CD4-positive, alpha-beta T cell treated with Interleukin-15 for 1 hour (primary cell): ENCODE measurements at places on chromosomes 16 and 17.
A peak's percentile ranks its signal among the peaks of the same experiment; 100 is the strongest.

DNA sequence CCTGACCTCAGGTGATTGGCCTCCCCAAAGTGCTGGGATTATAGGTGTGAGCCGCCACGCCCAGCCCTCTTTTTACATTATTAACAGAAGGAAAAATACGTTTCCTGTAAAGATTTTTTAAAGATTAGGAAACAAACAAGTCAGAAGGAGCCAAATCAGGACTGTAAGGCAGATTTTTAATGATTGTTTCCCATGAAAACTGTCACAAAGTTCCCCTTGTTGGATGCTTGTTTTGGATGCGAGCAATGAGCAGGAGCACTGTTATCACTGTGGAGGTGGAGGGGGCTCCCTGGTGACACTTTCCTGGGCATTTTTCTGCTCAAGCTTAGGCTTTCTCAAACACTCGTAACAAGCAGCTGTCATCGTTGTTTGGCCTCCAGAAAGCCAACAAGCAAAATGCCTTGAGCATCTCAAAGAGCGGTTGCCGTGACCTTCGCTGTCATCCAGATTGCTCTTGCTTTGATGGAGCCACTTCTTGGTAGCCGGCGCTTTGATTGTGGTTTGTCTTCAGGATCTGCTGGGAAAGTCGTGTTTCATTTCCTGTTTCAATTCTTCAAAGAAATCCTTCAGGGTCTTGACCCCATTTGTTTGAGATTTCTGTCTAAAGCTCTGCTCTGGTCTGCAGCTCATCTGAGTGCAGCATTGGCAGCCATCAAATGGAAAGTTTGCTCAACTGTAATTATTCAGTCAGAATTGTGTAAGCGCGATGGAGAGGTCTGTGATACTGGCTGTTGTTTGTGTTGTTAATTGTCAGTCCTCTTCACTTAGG lies 128.7 kb downstream of the RPTOR start:
- DNase-seq, result peak; percentile 26

GRCh38 chr17:44352828-44353671 lies 7.9 kb downstream of the GRN start:
- DNase-seq, result no peak

- no peak for DNase-seq
Observed at GRCh38 chr16:8120001-8120400, 470.3 kb downstream of the TMEM114 start.

DNA sequence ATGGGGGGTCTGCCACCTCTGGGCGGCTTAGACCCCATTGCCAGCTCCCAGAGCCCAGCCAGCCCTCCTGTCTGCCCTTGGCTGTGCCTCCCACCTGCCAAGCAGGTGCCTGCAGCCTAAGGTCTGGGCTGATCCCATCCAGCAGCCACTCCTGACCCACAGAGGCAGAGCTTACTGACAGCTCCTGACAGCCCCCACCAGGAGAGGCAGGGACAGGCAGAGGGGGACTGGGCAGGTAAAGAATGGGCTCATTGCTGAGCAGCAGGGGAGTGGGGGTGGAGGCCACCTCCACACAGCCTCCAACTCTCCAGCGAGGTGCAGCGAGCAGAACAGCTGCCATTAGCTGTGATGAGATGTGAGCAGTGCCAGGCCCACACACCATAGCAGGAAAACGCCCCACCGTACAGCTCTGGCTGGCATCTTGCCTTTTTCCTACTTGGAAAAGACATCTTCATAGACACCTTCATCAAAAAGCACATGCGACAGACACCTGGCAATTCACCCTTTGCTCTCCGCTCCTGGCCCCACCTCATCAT lies 164.4 kb downstream of the C16orf78 start:
- no peak for DNase-seq

DNA sequence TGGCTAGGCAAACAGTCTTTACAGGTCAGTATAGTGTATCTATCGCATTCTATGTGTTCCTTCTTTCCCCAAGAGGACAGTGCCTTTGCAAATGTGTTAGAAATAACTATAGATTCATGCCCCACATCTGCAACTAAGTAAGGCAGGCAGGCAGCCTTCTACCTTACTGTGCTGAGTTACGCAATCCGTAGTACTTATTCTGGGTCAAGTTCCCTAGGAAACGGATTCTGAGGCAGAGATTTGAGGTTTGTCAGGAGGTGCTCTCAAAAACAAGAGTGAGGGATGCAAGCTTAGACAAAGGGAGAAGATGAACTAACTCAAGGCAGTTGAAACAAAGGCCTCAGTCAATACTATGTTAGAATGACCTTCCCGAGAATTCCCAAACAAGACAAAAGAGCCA lies 12.7 kb upstream of the ANKFY1 start:
- DNase-seq, result no peak

GRCh38 chr16:89917773-89918452 lies 749 bp upstream of the MC1R start:
- peak; percentile 81 for DNase-seq

- DNase-seq, result no peak
Observed at GRCh38 chr17:77864234-77865111, 94.0 kb upstream of the TNRC6C start.

DNA sequence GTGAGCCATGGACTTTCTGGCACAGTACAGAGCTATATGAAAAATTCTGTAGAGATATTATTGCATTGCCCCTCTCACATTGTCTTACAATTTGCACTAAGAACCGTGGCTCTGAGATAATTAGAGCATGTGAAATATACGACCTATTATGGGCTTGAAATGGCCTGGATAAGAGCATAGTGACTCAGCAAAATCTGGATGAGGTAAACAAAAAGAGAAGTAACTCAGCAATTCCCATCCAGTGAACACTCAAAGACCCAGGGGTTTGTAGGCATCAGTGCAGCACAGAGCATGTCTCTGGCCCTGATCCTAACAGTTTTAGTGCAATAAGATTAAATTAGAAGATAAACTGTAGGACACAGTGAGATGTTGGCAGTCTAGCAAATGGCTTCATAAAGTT lies 317.2 kb upstream of the MYOCD start:
- DNase-seq, result no peak

DNA sequence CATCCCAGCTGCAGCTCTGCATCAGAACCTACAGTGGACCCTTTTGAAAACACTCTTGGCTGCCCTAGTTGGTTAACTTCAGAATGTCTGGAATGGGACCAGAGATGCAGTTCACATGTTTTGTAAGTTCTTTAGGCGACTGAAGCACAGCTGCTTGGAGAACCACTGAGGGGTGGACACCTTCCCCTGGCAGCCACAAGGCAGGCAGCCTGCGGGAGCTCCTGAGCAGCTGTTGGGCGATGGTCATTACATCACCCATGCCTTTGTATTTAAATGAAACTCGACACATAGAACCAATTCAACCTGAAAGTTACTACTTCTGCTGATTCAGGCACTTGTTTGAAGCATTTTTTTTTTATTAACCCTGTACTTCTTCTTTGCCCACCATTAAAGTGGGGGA lies 151.5 kb downstream of the LGALS9B start:
- no peak for DNase-seq

- no peak for DNase-seq
Observed at GRCh38 chr16:1823821-1824220, 2.8 kb downstream of the HAGH start.

- no peak for DNase-seq
Observed at GRCh38 chr17:56956992-56957391, 3.9 kb downstream of the COIL start.

DNA sequence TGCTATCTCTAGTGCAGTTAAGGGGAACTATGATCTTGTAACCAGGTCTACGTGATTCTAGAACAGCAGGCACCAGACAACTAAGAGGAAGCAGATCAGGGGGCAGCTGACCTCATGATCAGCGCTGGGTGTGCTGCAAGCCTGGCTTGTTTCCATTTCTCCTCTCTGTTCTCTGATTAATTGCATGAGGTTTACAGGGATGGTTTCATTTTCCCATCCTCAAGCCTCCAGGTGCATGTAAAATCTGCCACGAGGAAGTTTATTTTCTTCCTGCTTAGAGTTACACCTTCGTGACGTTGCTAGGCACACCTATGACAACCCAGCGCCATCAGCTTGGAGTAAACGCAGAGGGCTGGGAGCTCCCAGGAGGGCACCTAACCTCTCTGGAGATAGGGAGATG lies 4.3 kb upstream of the NUPR1 start:
- peak; percentile 54 for DNase-seq

- no peak for DNase-seq
Observed at GRCh38 chr16:14364386-14365199, 265.5 kb downstream of the PARN start.

- DNase-seq, result no peak
Observed at GRCh38 chr17:60493847-60494321, 32.2 kb downstream of the APPBP2 start.

GRCh38 chr16:81696166-81696960 lies 82.7 kb upstream of the PLCG2 start:
- no peak for DNase-seq

DNA sequence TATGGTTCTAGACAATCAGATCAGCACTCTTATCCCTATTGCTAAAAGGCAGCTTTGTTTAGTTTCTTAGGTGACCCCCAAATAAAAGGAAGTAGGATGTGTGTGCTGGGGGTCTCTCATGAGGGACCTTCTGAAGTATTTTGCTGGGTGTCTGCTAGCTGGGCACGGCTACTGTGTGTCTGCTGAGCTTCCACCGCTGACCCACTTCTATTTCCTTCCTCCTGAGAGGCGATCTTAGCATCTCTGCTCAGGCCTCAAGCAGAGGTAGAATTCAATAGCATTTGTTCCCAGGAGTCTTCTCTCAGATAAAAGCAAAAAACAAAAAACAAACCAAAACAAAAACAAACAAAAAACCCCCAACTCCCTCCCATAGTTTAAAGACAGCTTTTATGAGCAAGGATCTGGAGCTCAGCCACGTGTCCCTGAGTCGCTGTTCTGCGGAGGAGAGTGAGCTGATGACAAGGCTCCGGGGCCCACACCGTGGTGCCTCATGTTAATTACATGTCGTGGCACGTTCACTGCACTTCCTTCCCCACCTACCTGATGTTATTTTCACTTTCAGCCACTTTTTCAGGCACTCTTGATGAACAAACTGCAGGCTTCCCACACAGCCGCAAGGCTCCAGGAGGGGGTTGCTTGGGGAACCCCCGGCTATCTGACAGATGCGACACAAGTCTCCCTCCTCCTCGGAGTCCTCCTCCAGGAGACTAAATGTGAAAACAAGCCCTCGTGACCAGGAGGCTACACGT lies 83.5 kb downstream of the MARCHF10 start:
- DNase-seq, result peak; percentile 79

DNA sequence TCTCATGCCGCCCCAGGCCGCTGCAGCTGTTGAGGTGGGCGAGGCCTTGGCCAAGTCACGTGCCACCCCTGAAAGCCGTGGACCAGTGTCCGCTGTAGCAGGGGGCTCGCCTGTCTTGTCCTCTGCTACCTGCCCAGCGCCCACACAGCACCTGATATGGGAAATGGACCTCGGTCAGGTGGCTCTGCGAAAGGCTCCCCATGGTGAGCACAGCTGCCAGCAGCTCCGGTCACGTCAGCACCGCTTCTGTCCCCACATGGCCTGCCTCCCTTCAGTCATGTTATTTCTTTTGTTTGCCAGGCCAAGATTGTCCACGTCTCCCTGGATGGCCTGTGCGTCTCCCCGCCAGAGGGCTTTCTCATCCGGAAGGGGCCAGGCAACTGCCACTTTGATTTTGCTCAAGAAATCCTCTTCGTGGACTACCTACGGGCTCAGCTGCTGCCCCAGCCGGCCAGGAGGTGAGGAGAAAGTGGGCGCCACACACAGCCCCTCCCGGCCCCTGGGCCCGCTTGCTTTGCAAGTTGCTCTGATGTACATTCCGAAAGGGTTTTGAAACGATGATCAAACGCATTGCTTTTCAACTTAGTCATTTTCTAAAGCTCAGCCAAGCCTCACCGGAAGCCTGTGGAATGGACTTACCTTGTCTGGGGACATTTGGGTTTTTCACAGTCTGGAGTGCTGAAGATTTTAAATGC lies 219.8 kb downstream of the KATNIP start:
- DNase-seq, result no peak

- DNase-seq, result no peak
Observed at GRCh38 chr16:58889516-58889915, 155.4 kb upstream of the GOT2 start.

DNA sequence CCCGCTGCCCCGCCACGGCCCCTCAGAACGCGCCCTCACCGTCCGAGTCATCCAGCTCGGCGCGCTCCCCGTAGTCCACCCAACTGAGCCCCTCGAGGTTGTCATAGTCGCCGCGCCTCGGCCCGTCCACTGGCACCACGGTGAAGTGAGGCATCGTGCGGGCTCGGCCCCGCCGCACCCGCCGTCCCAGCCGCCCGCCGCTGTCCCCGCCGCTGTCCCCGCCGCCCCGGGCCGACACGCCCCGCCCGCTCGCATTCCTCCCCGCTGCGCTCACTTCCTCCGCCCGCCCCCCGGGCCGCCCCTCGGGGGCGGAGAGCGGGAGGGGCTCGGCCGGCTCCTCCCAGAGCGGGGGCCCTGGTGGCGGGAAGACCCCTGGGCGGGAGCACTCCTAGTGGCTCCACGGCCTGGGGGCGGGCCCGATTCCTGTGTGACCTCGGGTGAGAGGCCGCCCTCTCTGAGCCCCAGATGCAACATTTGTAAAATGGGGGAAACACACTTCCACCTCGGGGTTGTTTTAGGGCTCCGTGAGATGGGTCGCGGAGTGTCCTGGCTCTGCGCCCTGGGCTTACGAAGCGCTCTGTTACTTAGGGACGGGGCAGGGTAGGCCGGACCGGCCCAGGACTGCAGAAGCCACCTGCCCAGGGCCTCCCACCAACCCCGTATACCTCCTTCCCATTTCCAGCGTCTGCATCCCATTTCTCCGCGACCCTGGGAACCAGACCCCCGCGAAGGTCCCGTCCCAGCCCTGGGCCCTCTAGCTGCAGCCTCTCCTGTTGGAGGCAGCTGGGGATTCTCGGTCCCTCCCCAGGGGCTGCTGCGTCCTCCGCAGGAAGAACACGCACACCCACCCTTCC lies at the start of gene SLC12A4:
Gene SLC12A4, minus strand, starts transcription at position 238 of the 854 bp plus-strand sequence. Its CDS starts 84 bp downstream, at position 154.
- peak; percentile 87 for DNase-seq

- no peak for DNase-seq
Observed at GRCh38 chr17:77210331-77210730, 69.6 kb downstream of the SEC14L1 start.

DNA sequence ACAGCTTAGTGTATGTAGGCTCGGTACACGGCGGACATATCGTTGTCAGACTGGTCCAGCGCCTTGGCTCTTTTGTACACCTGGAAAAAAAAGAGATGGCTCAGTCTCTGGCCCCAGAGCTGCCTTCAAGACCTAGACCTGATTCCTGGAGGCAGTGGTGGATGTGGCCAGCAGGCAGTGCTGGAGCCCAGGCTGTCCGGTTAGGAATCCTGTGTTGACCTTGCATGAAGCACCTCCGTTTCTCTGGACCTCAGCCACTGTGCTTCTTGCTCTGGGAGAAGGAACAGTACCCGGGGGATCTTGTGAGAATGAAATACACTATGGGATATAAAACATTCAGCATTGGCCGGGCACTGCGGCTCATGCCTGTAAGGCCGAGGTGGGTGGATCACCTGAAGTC lies 2.8 kb upstream of the ROGDI start:
- DNase-seq, result no peak

- no peak for DNase-seq
Observed at GRCh38 chr16:68873635-68874471, 30.5 kb downstream of the TANGO6 start.
